ENCODE measurements at places on chromosomes 7 and 10.

DNA sequence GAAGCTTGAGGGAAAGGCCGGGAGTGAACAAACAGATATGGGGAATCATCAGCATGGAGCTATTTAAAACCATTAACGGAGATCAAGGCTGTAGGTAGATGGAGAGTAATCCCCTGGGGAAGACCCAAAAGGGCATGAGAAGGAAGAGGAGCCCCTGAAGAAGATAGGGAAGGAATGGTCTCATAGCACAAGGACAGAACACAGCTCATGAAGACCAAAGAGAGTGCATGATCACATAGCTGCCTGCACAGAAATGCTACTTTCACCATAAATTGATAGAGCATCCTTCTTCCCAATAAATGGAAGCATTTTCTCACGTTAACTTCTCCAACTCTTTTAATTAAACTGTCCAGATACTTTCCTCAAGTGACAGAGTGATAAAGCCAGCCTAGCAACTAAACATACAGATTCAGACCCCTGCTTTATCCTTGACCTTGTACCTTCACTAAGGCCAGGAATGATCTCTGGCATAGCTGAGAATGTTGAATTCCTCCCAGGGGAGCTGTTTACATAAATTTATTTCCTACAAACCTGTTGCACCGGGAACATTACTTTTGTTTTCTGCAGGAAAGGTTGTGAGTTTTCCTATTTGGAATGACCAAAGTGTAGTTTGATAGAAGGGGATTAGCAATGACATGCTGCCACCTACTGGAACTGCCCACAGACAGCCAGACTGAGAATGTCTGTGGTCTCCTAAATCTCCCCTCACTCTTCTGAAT, 110.8 kb upstream of the LRGUK start:
- DNase-seq = no peak

DNA sequence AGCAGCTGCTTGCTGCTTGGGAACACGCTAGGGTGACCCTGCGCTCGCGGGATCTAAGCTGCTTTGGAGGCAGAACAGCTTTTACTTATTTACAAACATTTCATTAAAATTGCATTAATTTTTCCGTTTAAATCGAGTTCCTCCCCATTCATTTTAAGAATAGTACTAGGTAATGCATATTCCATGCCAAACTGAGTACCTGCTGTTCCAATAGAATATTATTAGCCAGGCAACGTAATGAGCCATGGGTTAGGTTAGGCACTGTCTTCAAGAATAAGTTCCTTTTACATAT, 860 bp downstream of the EXOC6 start:
- no peak for DNase-seq

- no peak for DNase-seq
Observed at GRCh38 chr10:89025453-89025852, 34.9 kb downstream of the FAS start.

DNA sequence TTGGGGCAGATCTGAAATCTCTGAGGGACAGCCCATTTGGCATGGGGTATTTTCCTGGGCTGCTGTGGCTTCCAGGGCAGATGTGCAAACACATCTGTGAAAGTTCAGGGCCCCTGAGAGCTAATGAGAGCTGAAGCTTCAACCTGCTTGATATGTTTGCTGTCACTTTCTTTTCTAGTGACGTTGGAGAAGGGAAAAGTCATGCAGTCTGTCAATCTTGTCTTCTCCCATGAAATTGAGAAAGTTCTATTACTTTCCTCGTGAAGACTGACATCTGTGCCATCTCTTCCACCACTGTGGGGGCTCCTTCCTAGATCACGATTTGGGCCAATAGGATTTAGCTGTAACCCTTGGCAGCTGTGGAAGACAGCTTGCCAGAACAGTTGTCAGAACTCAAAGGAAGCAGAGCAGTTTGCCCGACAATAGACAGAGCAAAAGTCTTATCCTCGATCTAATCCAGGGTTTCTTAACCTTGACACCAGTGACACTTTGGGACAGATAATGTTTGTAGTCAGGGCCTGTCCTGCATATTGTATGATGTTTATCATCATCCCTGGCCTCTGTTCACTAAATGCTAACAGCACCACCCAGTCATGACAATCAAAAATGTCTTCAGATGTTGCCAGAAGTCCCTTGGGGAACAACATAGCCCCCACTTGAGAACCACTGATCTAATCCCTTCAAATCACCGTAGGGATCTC, 586.5 kb downstream of the LRMDA start:
- no peak for DNase-seq

DNA sequence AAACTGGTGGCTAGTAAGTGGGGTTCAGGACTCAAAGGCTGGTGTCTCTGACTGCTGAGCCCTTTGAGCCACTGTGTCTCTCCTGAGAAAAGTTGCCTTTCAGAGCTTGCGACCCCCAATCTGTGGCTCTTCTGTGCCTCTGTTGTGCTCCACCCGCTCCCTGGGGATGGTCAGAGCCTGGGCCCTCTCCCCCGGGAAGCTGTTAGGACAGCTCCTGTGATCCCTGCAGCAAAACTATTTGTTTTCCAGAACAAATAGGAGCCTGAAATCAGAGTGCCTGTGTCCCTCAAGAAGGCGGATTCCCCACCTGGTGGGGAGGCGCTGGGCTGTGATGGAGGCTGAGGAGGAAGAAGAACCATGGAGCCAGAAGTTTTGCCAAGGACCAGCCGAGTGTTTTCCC, 56.4 kb upstream of the MXI1 start:
- DNase-seq = no peak

DNA sequence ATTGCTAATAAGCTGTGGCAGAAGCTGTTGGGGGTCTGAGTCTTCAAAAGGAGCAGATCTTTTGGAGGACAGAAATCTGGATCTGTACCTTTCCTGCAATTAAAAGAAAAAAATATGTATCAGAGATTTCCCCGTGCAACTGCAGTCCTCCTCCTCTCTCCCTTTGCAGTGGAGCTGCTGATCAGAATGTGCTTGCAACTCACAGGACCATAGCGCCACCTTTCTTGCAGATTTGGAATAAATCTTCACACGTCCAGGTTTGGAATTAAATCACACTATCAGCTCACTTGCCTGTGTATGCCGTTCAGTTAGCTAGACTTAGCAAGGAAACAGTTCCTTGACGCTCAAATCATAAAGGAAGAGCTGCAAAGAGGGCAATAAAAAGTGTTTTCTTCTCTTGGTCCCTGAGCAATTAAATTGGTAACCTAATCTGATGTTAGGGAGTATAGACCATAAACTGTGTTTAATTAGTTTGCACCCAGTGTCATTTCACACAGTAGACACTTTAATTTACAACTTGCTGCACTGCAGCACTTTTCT, 77.4 kb downstream of the PON1 start:
- peak; percentile 7 for DNase-seq

Data from CD4-positive, alpha-beta T cell treated with Interleukin-15 for 4 hours (primary cell).